ENCODE measurements at places on chromosomes 1 and 21.

DNA sequence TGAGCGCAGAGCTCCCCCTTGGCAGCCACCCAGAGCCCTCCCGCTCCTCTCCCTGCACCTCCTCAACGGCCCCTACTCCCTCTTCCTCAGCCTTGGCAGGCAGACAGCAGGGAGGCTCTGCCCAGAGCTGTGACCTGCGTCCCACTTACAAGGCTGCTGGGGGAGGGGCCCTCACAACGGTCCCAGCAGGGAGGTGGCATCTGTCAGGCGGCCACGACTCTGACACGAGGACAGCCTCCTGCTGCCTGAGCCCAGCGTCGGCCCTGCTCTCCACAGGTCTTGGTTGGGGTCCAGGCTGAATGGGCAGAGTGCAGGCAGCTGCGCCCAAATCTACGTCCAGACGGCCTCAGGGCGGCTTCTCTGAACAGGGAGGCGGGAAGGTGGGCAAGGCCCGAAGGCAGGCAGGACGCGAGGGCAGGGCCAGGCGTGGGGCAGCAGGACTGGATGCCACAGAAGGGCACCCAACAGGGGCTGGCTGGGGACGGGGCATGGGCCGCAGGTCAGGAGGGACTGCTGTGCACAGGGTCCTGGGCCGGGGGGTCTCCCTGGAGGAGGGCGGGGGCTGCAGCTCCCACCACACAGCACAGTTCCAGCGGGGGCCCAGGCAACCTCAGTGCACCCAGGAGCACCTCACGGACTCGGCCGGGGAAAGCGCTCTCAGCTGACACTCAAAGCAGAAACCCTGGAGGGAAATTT lies 7.5 kb downstream of the SLC19A1 start:
- DNase-seq, result no peak

DNA sequence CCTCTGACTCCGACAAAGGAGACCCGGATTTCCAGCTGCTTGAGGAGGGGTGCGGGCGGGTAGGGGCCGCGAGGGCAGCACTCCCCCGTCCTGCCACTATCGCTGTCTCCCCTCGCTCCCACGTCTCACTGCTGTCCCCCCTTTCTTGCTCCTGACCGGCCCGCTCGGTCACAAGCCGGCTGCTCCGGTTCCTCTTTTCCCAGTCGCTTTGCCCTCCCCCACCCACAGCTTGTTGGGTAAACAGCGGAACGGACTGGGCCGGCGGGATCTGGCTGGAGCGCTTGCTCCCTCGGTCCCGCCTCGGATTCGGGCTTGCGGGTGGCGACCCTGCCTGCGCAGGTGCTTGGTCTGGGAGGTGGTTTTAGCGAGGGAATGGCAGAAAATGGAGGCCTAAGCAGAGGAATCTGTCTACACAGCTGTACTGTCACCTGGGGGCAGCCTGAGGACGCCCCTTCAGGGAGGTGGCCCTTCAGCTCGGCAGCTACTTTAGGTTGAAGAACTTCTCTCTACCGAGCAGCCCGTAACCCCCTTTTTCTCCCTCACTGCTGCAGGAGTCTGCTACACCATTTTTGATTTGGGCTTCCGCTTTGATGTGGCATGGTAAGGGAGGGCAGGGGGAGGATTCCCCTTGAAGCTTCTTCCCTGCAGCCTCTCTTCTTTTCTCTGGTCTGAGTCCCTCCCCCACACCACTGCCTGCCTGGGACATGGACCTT lies 645 bp downstream of the ATP6V0B start:
- no peak for DNase-seq

DNA sequence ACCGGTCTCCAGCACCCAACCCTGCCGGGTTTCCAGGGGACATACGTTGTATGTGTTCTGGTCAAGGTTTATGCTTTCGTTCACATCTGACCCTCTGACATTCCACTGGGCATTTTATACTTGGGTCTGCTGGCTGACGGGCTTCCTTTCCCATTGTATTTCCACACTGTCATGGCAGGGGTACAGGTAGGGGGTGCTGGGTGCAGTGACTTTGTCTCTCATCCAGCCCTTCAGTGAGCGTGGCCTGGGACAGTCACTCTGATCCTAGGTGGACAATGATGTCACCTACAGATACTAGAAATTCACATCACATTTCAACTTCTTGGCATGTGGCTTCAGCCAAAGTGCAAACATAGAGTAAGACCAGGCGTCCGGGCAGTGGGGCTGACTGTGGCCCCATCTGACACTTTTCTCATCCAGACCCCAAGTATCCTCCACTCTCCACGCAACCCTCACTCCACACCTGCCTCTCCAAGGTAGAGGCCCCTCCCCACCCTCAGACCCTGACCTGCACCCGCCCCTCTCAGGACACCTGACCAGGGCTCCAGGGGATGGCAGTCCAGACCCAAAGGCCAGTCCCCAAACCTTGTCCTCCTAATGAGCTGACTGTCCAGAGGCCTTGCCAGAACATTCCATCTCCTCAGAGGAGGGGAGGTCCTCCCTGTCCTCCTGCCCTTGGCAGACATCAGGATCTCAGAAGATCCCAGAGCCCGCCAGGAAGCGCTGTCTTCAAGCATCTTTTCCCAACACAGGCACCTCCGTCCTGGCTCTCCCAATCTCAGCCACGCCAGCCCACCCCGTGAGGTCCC lies 743 bp upstream of the KRTAP10-10 start:
- DNase-seq, result peak; percentile 71

GRCh38 chr1:154584267-154584994 lies 16.9 kb downstream of the CHRNB2 start:
- DNase-seq, result no peak

DNA sequence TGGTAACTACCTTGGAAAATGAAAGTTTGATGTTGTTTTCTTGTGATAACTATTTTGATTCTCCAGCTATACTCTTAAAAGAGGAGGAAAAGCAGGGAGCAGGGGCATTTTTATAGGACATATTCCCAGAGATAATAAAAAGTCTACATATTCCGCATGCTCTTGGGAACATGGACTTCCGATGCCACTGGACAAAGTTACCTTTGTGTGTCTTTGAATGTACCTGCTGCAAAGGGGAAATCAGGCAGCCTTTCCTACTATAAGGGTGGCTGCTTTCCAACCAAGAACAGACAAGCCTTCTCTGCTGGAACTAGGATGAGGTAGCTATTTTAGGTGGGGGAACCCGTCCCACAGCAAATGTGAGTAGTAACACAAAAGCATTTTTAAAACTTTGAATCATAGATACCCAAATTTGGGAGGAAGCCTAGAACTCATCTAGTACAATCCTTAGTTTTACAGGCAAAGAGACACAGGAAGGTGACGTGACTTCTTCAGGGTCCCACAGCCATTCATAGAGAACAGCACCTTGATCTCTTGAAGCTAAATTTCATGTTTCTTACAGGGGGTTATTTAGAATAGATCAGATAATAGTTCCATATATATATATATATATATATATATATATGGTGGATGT lies 179.9 kb downstream of the FASLG start:
- DNase-seq, result no peak

- no peak for DNase-seq
These were observed 68.6 kb downstream of the NTMT2 start for GRCh38 chr1:170214117-170215032.

- DNase-seq, result no peak
These were observed 89.6 kb downstream of the CCDC185 start for GRCh38 chr1:223482766-223483165.

GRCh38 chr1:200211157-200211556 lies 183.6 kb downstream of the NR5A2 start:
- DNase-seq, result no peak

GRCh38 chr1:238779716-238780115 lies 606.7 kb upstream of the CHRM3 start:
- DNase-seq, result no peak

DNA sequence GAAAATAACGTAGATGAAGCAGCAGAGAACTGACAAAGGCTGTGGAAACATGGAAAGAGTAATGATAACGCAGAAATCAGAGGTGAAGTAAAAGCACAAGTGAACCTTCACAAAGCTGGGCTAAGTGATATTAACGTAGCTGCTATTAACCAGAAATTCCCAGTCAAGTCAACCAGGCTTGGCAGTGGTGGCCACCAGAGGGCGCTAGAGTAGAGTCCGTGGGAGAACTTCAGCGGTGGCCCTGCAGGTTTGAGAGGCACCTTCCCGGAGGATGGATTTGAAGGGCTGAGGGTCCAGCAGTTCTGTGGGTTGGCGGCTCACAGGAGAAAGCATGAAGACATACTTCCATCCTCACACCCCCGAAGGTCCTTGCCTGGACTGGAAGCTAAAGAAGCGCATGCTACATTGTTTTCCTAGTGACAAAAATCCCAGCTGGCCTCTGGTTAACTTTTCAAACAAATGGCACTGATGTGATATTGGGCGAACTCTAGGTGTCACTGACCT lies 81.7 kb upstream of the ZNF648 start:
- DNase-seq, result no peak

DNA sequence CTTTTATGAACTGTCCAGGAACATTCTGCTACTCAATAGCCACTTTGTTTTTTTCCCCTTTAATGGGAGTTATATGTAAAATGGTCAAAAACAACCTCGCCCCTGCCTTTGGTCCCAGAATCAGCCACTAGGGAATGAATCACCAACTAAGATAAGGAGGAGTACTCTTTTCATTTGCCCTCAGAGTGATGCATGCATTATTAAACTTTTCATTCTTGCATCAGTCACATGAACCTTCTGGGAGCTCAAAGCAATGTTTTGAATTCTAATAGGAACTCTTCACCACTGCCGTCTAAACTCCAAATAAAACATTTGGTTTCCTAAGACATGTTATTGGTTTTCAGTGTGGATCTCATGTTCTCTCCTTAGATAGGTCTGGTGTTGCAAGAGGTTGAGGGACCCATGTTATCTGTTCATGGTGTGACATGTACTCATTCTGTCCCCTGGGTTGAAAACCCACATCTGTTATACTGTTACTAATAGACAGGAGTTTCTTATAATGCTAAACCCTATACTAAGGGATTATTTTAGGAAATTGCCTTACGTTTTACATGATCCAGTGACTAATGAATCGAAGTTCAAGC lies 17.8 kb upstream of the HSD17B7 start:
- no peak for DNase-seq
